Natural killer cell treated with Interleukin-12 subunit alpha and Interleukin-12 subunit beta and Interleukin-15 and Interleukin-18, amount 100 ng/mL, for 72 hours (primary cell): ENCODE measurements at places on chromosomes 3 and 15. TPM values are rescaled to one million over a fixed set of nuclear protein-coding genes. Genes with fewer than 3 reads are reported as not detected.

The SNTN gene
- not detected for total RNA-seq

DNA sequence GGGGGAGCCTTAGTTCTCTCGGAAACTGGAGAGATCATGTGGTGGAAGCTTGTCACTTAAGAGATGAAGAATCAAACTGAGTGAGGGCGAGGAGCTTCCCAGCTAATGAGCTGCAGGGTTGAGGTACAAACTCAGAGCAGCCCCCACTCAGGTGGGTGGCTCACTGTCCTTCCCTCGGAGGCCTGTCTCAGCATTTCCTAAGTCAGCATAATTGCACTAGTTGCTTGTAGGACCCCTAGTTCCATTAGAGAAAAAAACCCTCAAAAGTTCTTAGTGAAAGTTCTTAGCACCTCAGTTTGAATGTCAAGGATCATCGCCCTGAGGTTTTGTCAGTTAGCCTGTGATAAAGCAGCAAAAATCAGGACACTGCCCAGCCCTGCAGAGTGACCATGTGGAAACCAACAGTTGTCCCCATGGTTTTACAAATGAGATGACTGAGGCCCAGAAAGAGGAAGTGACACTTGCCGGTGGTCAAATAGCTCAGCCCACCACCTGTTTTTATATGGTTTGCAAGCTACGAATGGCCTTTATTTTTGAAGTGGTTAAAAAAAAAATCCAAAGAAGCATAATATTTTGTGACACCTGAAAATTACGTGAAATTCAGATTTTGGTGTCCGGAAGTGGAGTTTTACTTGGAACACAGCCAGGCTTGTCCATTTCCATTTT, 11.9 kb downstream of the SMAD6 start:
- no peak for DNase-seq

The TMEM266 gene
- 0.24 TPM for total RNA-seq

GRCh38 chr15:53569751-53570480, 189.5 kb downstream of the WDR72 start:
- no peak for DNase-seq

The C3orf85 gene
- not detected for total RNA-seq

DNA sequence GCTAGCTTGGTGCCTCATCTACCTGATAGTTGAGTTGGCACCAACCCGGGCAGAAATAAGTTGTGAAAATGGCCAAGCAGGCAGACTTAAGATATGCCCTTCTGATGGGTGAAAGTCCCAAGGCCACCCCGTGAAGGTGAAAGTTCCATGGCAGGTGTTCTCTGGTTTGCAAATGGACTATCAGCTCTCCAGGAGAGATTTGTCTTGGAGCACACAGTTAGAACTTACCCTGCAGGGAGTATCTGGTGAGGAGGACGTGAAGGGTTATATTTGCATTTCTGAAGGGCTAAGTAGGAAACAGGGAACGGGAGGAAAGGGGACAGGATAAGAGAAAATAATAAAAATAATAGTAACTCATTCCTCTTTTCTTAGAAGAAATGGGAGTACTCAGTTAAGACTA, 220.5 kb downstream of the TP63 start:
- no peak for DNase-seq

- no peak for DNase-seq
Measured at GRCh38 chr15:69551391-69552056, 98.9 kb downstream of the RPLP1 start.

DNA sequence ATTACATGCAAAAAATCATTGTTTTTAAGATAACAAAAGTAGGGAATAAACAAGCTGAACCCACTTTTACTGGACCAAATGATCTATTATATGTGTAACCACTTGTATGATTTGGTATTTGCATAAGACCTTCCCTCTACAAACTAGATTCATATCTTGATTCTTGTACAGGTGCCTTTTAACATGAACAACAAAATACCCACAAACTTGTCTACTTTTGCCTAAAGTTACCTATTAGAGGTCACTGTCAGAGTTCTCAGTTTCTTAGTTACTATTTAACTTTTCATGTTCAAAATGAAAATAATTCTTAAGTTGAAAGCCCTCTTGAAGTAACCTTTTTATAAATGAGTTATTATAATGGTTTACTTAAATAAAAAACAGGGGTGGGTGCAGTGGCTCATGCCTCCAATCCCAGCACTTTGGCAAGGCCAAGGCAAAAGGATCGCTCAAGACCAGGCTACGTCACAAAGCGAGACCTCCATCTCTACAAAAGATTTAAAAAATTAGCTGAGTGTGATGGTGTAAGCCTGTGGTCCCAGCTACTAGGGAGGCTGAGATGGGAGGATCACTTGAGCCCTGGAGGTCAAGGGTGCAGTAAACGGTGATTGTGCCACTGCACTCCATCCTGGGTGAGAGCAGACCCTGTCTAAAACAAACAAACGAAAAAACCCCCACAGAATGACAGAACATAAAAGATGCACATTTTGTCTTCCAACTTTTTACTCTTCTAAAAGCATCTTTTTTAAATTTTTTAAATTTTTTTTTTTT, 16.0 kb downstream of the ACTR8 start:
- DNase-seq = no peak

- DNase-seq = no peak
Measured at GRCh38 chr3:144364737-144365136, 393.1 kb downstream of the DIPK2A start.

GRCh38 chr3:58999774-59000160, 50.1 kb downstream of the CFAP20DC start:
- DNase-seq = no peak

DNA sequence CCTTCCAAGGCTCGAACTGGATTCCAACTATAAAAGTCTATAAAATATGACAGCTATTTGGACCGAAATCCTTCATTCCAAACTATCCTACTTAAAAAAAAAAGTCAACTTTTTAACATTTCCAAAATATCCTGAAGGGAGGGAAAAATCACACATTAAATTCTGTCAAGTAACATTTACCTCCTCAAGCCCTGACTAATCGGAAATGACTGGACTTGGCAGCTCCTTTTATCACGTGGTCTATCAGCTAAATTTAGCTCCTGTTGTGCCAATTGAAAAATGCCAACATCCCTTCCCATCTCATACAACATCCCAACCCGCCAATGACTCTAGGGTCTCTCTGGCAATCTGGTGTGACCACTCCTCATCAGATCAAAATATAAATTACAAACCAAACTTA, 297.9 kb downstream of the FHIT start:
- no peak for DNase-seq

- no peak for DNase-seq
Measured at GRCh38 chr3:49790626-49791411, 4.5 kb upstream of the IP6K1 start.
